ENCODE measurements at places on chromosomes 7 and 10.

DNA sequence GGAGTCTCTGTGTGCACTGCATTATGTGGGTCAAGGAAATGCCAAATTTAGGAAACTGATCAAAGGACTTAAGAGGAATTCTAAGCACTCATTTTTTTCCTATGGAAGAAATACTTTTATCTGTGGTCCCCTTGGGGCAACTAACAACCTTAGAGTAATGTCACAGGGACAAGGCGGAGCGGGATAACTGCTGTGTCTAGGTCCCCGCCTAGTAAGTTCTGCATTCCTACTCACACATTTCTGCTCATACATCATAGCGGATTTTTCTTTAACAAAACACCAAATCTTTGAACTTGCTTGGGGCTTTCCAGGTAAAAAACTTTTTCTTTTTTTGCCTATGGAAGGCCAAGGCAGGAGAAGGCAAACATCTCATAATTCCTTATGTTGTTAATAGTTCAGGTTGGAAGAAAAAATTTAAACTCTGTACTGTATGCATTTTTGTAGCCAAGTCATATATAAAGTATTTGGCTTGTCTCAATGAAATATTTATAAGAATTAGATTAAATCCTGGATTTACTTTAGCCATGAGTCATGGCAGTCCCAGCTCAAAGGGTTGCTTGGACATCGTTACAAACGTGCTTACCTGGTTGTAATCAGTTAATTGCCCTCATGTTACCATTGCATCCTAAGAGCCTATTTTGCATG lies 285.0 kb downstream of the PHTF2 start:
- no peak for DNase-seq

GRCh38 chr10:110399106-110399964 lies 94.6 kb upstream of the SMNDC1 start:
- no peak for DNase-seq

DNA sequence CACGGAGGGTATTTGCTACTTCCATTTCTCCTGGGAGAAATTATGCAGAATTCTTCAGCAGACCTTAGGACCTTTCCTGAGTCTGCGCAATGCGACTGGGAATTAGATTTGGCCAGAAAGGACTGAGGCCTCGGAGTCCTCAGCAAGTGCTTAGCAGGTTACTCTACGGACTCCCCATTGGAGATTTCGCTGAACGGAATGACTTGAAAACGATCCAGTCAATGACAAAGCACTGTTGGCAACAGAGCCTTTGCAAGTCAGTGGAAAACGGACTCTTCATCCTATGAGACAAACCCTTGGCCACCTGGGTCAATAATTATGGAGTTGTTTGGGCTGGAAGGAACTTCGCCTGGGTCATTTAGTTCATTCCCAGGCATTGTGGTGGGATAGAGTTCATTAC lies 107.4 kb downstream of the FAM204A start:
- DNase-seq, result no peak

- DNase-seq, result no peak
Measured at GRCh38 chr7:33339074-33339790, 209.9 kb downstream of the BBS9 start.

- DNase-seq, result no peak
Measured at GRCh38 chr10:125479059-125479458, 203.9 kb downstream of the TEX36 start.

GRCh38 chr7:55965805-55966421 lies 1.5 kb downstream of the NIPSNAP2 start:
- no peak for DNase-seq

DNA sequence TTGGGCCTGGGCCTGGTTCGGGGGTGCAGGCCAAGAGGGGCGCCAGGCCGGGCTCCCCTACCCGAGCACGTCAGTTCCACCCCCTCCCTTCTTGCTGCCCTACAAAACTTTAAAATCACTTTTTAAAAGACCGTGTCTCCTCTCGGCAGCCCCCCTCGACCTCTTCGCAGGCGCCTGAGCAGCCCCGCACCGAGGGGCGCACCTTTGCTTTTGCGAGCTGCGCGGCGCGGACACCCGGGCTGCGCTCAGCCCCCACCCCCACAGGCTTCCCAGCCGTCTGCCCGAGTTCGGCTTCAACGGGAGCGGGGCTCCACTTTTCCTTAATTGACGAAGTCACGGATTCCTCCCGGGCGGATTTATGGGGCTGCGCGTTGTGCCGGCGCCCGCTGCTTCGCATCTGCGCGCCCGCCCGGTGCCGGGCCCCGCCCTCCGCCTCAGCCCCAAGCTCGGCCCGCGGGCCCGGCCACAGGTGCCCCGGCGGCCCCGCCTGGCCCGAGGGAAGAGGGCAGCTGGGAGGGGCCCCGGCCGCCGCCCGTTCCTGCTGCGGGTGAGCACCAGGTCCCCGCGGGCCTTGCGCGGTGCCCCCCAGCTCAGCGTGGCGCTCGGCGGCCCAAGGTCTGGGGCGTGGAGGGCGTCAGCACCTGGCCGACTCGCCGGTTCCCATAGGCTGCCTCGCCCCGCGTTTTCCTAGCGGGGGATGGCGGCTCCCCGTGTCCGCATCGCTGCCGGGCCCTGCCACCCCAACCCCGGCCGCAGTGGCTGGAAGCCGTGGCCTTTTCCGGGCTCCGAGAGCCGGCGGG lies 10.8 kb upstream of the MNX1 start:
- DNase-seq, result no peak

DNA sequence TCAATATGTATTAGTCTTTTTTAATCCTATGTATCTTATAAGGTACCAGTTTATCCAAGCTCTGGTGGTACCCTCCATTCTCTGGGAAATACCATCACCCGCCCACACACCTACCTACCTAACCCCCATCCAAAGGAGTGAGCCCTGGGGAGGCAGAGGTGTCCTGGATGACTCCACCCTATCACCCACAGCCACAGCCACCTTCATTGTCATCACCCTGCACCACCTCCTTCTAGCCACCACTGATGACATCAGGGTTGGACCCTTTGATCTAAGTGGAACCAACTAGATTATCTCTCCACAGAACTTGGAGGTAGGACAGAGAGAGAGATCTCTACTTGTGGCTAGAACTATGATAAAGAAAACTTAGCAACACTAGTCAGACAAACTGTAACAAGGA lies 259.4 kb downstream of the PARD3 start:
- DNase-seq, result no peak

GRCh38 chr10:35778306-35778705 lies 136.2 kb upstream of the FZD8 start:
- DNase-seq, result no peak

DNA sequence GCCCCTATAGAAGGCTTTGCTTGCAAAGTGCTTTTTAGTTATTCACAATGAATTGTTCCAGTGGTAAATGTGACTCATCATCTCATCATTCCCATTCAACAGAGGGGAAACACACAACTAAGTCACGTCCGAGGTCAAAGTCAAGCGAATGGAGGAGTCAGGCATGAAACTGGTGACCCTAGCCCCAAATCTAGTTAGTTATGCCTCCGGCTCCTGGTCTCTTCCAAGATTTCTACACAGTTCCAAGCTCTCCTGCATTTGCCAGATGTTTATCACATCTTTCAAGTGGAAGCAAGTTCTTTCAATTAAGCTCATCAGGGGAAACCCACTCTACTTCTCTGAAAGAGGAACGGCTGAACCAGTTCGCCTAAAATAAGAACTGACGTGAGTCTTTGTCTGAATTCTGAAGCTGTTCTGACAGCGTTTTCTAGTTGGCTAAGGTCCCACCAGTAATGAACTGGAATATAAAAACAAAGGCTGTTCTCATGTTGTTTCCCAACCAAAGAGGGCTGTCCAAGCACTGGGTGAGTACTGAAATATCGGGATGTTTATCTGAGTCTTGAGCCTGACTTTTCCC lies 140.9 kb upstream of the NRBF2 start:
- DNase-seq, result peak; percentile 32

GRCh38 chr7:46613116-46613515 lies 692.0 kb upstream of the IGFBP3 start:
- DNase-seq, result no peak

GRCh38 chr7:69042138-69042537 lies 556.1 kb upstream of the AUTS2 start:
- no peak for DNase-seq

DNA sequence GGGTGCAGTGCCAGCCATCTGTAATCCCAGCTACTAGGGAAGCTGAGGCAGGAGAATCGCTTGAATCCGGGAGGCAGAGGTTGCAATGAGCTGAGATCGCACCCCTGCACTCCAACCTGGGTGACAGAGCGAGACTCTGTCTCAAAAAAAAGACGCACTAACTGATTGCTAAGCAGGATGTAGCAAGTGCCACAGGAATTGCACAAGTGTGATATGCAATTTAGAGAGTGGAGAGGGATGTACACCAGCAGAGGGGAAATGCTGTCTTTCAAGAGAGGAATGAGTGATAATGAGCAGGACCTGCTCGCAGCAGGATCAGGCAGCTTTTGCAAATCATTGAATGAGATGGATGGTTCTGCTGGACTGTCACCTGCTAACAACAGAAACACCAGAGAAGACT lies 13.3 kb upstream of the SLC16A12 start:
- no peak for DNase-seq

- DNase-seq, result peak; percentile 4
Measured at GRCh38 chr10:33416209-33416608, 81.7 kb upstream of the NRP1 start.

GRCh38 chr7:151299530-151299929 lies 42.1 kb upstream of the NUB1 start:
- no peak for DNase-seq

- no peak for DNase-seq
Measured at GRCh38 chr10:121078036-121078435, 226.9 kb downstream of the WDR11 start.

DNA sequence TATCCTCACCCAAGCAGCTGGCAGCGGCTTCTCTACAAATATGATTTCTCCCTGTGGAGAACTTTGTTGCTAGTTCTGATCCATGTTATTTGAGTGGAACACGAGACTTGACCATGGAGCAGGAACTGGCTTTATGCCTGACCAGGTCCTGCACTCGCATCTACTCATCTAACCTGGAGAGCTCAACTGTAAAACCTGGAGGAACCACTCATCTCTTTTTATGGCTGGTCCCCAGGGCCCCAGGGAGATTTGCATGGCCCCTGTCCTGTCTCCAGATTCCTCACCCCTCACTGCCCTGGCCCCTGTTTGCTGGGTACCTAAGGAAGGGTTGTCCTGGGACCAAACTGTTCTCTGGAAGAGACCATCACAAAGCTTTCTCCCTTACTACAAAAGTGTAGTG lies 16.0 kb downstream of the TCAF1 start:
- no peak for DNase-seq

DNA sequence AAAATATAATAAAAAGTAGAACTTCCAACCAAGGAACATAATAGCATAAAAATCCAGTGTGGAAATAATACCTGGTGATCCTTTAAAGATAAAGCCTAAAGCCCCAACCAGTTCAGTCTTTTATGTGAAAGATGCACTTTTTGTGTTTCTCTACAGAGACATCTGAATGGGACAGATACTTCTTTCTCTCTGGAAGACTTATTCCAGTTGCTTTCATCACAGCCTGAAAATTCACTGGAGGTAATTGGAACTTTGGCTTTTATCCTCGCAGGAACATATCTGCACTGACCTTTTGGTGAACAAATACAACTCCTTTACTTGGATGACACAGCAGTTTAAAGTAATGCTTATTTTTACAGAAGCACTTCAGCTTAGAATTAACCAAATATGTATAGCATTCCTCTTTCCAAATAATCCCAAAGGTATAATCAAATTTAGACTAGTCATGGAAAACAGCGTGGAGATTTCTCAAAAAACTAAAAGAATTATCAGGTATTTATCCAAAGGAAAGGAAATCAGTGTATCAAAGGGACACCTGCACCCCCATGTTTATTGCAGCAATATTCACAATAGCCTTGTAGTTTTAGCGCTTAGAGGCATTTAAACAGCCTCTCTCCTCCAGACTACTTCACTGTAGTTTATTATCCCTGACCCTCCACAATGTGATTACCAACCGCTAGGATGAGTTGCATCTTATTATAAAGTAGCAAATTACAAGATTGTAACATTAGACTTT lies 16.8 kb downstream of the HNRNPA2B1 start:
- DNase-seq, result no peak

- no peak for DNase-seq
Measured at GRCh38 chr10:62243647-62243997, 25.0 kb downstream of the RTKN2 start.

DNA sequence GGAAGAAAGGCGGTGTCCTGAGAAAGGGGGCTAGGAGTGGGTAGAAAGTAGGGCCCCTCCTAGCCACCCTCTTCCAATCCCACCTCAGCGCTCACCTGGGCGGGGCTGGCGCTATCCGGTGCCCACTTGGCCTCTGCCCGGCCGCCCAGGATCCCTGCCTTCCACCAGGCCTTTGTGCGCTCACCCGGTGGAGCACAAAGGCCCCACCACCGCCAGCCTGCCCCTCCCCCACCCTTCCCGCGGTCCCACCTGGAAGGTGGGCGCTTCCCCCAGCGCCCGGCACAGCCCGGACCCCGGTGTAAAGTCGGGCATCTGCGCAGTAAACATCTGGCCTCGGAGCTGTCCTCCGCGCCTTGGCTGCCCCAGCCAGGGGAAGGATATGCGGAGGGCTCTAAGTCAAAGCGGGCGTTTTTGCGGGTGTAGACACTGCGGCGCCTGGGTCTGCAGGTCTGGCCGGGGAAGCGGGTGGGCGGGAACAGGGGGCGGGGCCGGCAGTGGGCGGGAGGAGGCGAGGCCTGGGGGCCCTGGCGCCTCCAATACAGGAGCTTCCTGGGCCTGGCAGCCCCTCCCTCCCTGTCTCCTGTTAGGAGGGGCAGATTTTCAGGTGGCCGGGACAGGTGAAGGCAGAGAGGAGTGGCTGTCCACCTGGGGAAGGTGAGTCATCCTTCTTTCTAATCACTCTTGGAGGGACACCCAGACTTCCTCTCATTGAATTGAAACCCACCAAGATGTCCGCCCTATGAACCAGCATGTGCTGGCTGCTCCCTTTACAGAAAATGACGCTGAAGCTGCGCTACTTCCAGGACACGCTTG lies 49.3 kb downstream of the PNLIPRP2 start:
- no peak for DNase-seq

GRCh38 chr10:7388602-7389001 lies 22.2 kb downstream of the SFMBT2 start:
- peak; percentile 19 for DNase-seq

- no peak for DNase-seq
Measured at GRCh38 chr7:43659549-43659896, 69.8 kb downstream of the COA1 start.

DNA sequence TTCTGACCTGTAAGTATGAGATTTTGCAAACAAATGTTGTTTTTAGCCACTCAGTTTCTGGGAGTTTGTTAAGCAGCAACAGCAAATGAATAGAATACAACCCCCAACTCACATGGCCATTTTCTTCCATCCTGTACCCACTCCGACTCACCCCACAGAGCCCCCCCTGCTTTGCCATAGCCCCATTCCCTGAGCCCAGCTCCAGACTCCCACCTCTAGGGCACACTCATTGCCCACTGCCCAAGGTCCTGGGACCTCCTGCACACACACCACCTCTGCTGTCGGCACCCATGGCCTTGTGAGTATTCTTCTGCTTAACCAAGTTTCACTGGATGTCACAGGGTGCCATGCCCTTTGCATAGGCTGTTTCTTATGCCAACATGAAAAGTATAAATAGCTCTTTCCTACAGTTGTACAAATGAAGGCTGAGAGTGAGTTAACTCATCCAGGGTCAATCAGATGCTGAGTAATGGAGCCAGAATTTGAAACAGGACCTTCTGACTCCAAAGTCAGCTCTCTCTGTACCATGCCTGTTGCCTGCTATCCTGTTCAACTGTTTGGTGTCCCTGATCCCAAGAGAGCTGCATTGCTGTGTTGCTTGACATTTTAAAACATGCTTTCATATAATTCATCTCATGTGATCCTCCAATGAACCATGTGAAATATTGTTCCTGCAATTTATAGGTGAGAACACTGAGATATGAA lies 367.8 kb upstream of the ZMIZ1 start:
- DNase-seq, result no peak

- DNase-seq, result no peak
Measured at GRCh38 chr7:5203183-5203537, 13.1 kb downstream of the WIPI2 start.

GRCh38 chr10:7605565-7606295 lies 61.0 kb downstream of the ITIH5 start:
- DNase-seq, result no peak
